Stimulated activated CD8-positive, alpha-beta memory T cell treated with anti-CD3 and anti-CD28 coated beads, Interleukin-4, amount 100 ng/mL, for 4 hours (primary cell): ENCODE measurements at places on chromosomes 7 and 10.

DNA sequence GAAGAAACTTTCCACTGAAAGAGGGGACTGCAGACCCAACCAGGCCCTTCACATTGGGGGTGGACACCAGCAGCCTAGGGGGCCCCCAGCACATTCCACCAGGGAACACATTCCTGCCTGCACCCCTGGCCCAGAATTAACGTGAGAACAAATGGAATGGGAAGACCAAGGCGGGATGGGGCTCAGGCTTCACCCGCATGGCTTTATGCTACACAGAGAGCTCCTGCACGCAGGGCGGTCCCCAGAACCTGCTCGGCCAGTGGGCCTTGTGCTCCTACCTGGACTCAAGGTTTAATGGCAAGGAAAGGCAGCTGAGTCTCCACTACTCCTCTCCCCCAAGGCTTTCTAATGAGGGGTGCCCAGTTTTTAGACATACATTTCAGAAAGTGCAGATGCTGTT is 146.3 kb upstream of the GPR26 start:
- DNase-seq, result no peak

DNA sequence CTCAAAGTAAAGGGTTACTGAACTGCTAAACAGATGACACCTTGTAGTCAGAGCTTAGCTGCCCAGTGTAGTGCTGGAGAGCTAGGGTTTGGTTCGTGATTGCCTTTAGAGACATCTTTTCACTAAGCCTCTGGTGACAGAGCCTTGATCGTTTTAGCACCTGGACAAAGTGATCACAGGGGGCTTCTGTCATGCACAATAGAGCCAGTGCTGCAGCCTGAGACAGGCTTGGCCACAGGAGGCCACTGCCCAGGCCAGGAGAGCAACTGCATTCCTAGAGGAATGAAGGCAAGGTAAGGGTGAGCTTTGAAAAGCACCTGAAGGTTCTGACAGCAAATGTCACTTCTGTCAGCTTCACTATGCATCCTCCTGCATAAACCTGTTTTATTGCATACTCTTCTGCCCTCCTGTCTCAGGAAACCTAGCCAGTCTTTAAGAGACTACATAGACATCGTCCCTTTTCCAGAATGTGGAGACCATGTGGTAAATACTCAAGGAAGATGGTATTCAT is 122.9 kb downstream of the NPY start:
- DNase-seq, result no peak

- no peak for DNase-seq
Measured at GRCh38 chr7:42588876-42589275, 323.0 kb downstream of the C7orf25 start.

- DNase-seq, result no peak
Measured at GRCh38 chr7:90607196-90607595, 11.1 kb downstream of the CDK14 start.

- no peak for DNase-seq
Measured at GRCh38 chr7:27189295-27189996, 4.4 kb upstream of the HOXA11 start.

- DNase-seq, result no peak
Measured at GRCh38 chr7:85162721-85163120, 24.1 kb downstream of the SEMA3D start.

DNA sequence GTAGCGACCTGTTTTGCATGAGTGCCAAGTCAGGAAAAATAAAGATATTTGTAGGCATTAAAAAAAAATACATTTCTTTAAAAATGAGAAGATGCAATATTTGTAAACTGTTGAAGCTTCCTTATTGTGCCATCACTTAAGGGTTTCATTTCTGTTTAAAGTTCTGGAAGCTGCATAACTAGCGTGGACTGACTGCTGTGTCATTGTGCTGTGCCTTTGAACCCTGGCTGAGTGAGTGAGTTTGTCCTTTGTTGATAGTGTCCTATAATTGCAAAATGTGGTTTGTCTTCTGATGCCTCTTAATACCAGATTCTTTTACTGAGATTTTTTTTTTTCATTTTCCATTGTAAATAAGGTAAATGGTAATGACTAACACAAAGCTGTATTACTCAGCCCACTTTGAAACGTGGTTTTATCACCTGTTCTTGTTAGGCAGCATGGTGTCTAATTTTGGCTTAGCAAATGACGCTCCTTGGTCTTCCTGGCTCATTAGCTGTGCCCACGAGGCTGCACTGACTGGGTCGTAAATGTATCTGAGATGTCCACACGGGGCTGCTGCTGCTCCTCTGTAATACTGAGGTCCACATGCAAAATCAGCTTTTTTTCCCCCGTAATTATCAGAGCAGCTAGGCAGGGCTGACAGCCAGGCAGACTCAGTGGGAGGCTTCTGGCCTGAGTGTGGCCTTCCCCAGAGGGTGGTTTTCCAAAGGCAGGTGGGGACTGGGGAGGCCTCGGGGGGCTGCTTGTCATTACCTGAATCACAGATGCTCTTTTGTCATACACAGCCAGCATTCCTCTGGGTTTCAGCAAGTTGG is 14.8 kb downstream of the ZSCAN25 start:
- no peak for DNase-seq

DNA sequence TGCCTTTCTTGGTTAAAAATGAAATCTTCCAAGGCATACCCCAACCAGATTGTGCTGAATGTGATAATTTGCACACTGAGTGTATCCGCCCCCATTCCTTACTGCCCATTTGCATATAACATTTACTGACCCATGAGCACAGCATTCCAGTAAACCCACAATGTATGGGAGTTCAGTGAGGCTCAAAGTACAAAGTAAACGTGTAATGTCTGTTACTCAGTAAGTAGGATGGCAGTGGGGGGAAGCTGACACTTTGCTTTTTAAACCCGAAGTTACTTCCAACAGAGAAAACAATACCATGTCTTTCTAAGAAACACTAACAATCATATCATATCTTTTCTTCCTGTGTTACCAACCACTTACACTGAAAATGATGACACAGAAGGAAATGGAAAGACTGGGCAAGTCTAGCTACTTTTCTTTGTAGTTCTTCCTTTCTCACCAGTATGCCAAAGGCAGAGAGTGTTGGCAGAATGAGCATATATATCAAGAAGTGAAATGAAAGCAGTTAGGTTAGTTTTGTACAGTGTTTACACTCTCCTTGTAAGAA is 27.1 kb upstream of the SOSTDC1 start:
- DNase-seq, result no peak

GRCh38 chr10:90779548-90779947 is 78.3 kb downstream of the HTR7 start:
- no peak for DNase-seq

DNA sequence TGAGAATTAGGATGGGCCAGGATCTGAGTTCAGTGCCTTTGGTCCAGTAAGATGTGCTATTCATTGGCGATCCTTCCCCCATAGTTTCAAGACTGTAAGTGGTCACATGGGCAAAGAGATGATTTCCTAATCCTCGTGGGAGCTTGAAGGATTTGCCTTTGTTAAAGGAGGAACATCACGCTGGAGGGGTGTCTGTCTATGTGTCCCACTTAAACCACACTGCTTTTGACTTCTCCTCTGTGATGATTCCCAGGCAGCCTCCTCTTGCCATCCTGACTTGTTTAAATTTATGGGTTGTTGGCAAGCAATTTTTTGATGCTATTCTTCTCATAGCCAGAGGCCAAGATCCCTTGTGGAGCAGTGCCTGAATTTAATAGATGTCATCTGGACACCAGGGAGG is 154.0 kb downstream of the TCF7L2 start:
- DNase-seq, result no peak

DNA sequence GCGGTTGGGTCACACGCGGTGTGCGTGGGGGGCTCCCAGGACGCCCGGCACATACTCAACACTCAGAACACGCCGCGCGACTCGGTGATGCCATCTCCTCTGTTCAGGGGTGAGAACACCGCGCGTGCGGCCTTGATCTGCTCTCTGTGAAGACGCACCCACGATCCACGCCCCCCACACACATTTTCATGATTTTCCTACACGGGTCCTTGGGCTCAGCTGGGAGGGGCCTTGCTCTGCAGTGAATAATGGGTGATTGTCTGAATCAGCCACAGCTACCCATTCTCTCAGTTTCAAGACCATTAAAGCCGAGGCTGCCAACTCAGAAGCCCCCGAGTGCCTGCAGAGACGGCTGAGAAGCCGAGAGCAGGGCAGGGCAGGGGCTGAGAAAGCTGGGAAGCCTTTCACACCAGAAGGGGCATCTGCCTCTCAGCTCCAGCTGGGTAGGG is 54.3 kb upstream of the PDGFA start:
- DNase-seq, result no peak

DNA sequence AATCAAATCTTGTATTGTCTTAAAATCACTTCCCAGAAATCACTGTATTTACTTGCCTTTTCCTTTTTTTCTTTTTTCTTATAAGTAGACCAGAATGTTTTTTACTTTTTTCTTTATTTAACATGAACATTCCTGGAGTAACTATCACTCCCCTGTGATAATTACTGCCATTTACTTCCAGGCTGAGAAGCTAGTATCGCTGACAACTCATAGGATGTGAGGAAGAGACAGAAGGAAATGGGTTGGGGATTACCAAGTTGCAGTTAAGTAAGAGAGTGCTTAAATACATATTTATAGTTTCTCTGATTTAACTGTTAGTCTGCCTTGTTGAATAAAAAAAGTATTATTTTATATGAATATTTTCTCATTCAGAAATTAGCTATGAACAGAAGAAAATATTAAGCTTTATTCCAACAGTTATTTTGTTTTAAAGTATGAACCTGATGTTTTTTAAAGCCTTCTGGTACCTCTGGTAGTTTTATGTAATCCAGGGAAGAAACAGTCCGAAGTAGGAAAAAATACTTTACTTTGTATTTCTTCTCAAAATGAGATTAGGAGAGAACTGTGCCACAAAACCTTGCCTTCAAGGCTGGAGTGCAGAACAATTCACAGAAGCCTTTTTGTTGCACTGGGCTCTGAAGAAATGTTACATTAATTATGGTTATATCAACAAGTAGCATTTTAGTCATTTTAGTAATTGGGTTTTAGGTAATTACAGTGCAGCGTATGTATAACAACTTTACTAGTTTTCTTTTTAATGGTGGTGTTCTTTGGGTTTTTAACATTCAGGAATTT is 72.8 kb downstream of the SHOC2 start:
- DNase-seq, result no peak

GRCh38 chr10:12484941-12485805 is 135.8 kb downstream of the CAMK1D start:
- DNase-seq, result no peak

DNA sequence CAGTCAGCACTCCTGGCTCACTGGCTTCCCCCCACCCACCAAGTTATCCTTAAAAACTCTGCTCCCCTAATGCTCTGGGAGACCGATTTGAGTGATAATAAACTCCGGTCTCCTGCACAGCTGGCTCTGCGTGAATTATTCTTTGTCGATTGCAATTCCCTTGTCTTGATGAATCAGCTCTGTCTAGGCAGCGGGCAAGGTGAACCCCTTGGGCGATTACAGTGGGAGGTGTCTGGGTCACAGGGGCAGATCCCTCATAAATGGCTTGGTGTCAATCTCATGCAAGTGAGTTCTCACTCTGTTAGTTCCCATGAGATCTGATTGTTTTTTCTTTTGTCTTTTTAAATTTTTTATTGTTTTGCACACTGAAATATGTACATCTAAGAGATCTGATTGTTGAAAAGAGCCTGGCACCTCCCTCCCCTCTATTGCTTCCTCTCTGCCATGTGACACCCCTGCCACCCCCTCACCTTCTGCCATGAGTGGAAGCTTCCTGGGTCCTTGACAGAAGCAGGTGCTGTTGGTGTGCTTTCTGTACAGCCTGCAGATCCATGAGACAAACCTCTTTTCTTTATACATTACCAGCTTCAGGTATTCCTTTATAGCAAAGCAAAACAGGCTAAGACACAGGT is 20.5 kb downstream of the OTUD1 start:
- no peak for DNase-seq

DNA sequence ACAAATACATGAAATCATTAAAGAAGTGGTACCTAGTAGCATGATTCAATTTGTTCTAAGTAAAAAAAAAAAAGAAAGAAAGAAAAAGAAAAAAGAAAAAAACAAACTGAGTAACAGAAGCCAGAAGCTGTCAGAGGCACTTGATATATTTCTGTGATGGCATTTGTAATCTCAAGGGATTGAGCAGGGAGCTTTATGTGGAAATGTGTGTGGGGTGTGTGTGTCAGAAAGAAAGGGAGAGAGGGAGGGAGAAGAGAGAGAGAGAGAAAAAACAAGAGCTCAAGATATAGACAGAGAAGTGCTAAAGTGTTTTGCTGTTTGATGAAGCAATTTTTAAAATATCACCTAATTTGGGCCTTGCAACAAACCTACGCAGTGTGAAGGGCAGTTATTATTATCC is 357.6 kb upstream of the PCDH15 start:
- no peak for DNase-seq

DNA sequence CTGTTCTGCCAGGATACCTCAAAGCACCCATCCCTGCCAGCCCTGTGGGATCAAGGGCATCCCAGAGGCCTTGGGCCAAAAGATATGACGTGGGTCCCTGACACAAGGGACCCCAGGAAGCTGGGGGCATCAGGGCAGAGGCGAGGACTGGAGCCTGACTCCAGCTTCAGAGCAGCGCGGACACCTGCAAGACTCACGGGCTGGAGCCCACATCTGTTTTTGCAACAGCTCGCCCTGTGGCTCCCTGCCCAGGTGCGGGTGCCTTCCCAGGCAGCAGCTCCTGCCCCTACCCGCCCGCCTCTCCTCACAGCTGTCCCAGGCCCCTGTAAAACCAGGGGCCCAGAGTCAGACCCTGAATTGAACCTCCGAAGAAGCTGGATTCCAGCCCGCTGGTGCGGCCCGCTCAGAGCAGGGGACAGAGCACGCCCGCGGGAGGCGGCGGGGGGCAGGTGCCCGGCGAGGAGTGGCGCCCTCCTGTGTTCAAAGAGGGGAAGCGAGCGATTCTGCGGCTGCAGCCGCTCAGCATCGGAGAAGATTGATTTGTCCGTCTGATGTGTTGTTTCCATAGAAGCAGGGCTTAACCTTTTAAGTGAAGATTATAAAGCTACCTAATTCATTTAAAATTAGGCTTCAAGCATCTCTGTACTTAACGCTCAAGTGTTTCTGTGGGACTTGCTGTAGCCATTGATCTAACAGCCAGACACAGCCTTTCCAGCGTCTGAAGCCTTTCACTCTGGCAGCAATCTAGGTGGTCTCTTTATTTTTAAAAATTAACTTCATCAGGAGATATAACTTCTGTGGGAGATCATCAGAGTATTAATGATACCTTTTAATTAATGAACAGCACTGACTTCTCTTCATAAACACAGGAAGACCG is 88.4 kb downstream of the BEND7 start:
- peak; percentile 14 for DNase-seq

DNA sequence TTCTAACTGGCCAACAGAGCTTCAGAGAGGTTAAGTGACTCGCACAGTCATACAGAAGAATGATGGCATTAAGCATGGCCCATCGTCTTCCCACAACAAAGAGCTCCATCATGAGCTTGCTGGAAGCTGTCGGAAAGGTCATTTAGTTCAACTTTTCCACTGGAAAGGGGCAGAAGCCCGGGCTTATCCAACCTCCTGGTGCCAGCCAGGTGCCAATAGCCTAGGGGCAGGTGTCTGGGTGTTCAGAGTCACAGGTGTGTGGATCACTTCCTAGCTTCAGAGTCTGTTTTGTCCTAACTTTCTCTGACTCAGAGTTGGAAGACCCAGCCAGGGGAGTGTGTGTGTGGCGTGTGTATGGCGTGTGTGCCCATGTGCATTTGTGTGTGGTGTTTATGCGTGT is 1.3 kb upstream of the TRPV6 start:
- DNase-seq, result no peak
